ENCODE measurements at places on chromosomes 12 and 14. TPM values are rescaled to one million over a fixed set of nuclear protein-coding genes. Genes with fewer than 3 reads are reported as not detected.

DNA sequence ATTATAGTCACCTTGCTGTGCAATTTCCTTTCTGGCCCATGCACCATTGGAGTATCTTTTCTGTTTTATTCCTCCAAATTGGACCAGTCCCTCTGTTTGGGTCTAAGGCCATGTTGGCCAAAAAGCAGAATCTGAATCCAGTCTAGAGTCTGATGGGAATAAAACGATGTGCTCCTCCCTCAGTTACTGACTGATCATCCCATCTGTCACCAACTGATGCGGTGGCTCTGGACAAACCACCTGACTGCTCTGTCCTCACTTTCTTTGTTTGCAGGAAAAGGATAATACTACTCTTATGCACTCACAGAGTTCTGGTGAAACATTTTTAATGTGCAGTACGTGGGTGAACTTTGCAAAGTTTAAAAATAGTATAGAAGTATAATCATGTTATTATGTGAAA is 120.2 kb upstream of the HIF1A start:
- no peaks in the 10 kb centered on the region for H3K36me3 ChIP-seq
- H3K4me3 ChIP-seq, result no peak overlapping the region
- H3K27me3 ChIP-seq, result peaks cover 7% of the 10 kb centered on the region
- H3K4me1 ChIP-seq, result peaks cover 68% of the 10 kb centered on the region

DNA sequence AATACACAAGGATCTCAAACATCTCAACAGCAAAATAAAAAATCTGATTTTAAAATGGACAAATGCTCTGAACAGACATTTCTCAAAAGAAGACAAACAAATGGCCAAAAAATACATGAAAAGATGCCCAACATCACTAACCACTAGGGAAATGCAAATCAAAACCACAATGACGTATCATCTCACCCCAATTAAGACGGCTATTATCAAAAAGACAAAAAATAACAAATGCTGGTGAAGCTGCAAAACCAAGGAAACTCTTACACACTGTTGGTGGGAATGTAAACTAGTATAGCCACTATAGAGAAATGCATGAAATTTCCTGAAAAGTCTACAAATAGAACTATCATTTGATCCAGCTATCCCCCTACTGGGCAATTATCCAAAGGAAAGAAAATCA is 145.0 kb downstream of the BTG1 start:
- H3K36me3 ChIP-seq, result peaks cover 22% of the 10 kb centered on the region
- H3K27me3 ChIP-seq, result no peaks in the 10 kb centered on the region
- no peak for DNase-seq
- H3K4me1 ChIP-seq, result peaks cover 52% of the 10 kb centered on the region
- H3K4me3 ChIP-seq, result no peak overlapping the region
- no peak overlapping the region for H3K27ac ChIP-seq

DNA sequence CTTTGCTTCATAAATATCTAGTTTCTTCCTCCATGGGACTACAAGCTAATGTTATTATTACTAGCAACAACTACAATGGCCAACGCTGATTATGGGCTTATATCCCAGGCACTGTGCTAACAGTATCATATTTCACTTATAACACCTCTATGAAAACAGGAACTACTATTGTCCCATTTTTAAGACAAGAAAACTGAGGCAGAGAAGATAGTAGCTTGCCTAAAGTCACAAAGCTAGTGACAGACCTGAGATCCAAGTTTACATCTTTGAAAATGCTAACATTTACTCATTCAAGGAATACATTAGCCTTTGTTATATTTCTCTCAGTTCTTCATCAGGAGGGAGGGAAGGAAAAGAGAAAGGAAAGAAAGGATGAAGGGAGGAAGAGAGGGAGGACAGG is 32.8 kb downstream of the GIT2 start:
- H3K27me3 ChIP-seq, result no peaks in the 10 kb centered on the region
- no peak overlapping the region for H3K4me3 ChIP-seq
- peak overlapping the region; percentile 2 for H3K27ac ChIP-seq
- no peak for DNase-seq
- peaks cover 34% of the 10 kb centered on the region for H3K36me3 ChIP-seq

- no peaks in the 10 kb centered on the region for H3K36me3 ChIP-seq
- H3K4me3 ChIP-seq, result no peak overlapping the region
- H3K27me3 ChIP-seq, result peaks cover 5% of the 10 kb centered on the region
- no peaks in the 10 kb centered on the region for H3K4me1 ChIP-seq
- no peak overlapping the region for H3K27ac ChIP-seq
- no peak for DNase-seq
Measured at GRCh38 chr14:37707716-37708115, 112.3 kb downstream of the TTC6 start.

The FOXG1 gene
- total RNA-seq, result not detected

The PRMT5 gene
- total RNA-seq, result 121 TPM

GRCh38 chr12:109701064-109701463 is 12.6 kb upstream of the FAM222A start:
- H3K27me3 ChIP-seq, result peaks cover 2% of the 10 kb centered on the region
- no peaks in the 10 kb centered on the region for H3K36me3 ChIP-seq
- DNase-seq, result no peak
- H3K4me1 ChIP-seq, result no peaks in the 10 kb centered on the region
- no peak overlapping the region for H3K4me3 ChIP-seq
- no peak overlapping the region for H3K27ac ChIP-seq

GRCh38 chr12:66776974-66777373 is 98.1 kb upstream of the GRIP1 start:
- H3K27me3 ChIP-seq, result peaks cover 2% of the 10 kb centered on the region
- peak; percentile 74 for DNase-seq
- H3K4me1 ChIP-seq, result peaks cover 18% of the 10 kb centered on the region
- no peaks in the 10 kb centered on the region for H3K36me3 ChIP-seq
- H3K4me3 ChIP-seq, result no peak overlapping the region

- no peak overlapping the region for H3K4me3 ChIP-seq
- no peak overlapping the region for H3K27ac ChIP-seq
- no peaks in the 10 kb centered on the region for H3K36me3 ChIP-seq
- H3K4me1 ChIP-seq, result peaks cover 9% of the 10 kb centered on the region
- DNase-seq, result no peak
- peaks cover 19% of the 10 kb centered on the region for H3K27me3 ChIP-seq
Measured at GRCh38 chr12:131833896-131834641, 5.9 kb downstream of the MMP17 start.

GRCh38 chr12:85441025-85441424 is 161.0 kb downstream of the ALX1 start:
- H3K36me3 ChIP-seq, result no peaks in the 10 kb centered on the region
- H3K4me1 ChIP-seq, result no peaks in the 10 kb centered on the region
- H3K4me3 ChIP-seq, result no peak overlapping the region

DNA sequence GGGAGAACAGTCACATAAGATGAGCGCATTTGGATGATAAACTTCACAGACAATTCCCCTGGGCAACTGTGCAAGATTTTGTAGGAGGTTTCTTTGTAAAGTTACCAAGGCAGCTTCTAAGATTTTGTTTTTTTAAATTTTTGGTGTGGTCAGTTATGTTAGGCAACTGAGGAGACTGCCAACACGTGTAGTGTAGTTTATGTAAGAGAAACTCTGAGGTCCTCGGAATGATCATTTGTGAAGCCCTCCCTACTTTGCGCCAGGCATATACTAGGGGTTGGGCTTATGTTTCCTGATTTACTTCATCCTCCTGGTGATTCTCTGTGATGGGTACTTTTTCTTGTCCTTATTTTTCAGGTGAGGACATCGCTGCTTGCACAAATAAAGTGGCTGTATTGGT is 433.6 kb downstream of the TMEM132D start:
- DNase-seq, result no peak
- no peaks in the 10 kb centered on the region for H3K27me3 ChIP-seq
- no peak overlapping the region for H3K27ac ChIP-seq
- no peaks in the 10 kb centered on the region for H3K36me3 ChIP-seq

The C14orf39 gene
- not detected for total RNA-seq

The CLEC4A gene
- not detected for total RNA-seq

- no peak for DNase-seq
- H3K27me3 ChIP-seq, result no peaks in the 10 kb centered on the region
- no peaks in the 10 kb centered on the region for H3K4me1 ChIP-seq
Measured at GRCh38 chr12:122862872-122863701, 27.8 kb downstream of the HIP1R start.

- DNase-seq, result no peak
- H3K4me1 ChIP-seq, result peaks cover 10% of the 10 kb centered on the region
- H3K4me3 ChIP-seq, result no peak overlapping the region
- no peaks in the 10 kb centered on the region for H3K27me3 ChIP-seq
Measured at GRCh38 chr12:68306564-68306963, 25.6 kb downstream of the MDM1 start.

DNA sequence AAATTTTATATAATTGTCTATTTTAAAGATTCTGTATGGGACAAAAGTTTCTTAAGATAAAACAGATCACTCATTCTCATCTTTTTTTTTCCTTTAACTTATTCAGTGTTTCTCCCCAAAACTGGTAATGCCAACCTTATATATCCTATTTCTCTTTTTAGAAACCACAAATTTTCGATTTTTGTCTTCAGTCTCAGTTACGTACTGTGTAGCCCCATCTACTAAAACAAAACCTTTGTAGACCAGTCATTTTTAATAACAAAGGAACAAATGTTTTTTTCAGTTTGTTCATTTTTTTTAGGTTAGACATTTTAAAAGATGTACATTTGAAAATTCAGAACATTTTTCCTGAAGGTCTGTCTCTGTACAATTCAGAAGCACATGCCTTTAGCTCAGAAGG is 18.2 kb downstream of the PNMA1 start:
- peaks cover 45% of the 10 kb centered on the region for H3K4me1 ChIP-seq
- no peak for DNase-seq
- H3K36me3 ChIP-seq, result peaks cover 5% of the 10 kb centered on the region
- no peaks in the 10 kb centered on the region for H3K27me3 ChIP-seq

DNA sequence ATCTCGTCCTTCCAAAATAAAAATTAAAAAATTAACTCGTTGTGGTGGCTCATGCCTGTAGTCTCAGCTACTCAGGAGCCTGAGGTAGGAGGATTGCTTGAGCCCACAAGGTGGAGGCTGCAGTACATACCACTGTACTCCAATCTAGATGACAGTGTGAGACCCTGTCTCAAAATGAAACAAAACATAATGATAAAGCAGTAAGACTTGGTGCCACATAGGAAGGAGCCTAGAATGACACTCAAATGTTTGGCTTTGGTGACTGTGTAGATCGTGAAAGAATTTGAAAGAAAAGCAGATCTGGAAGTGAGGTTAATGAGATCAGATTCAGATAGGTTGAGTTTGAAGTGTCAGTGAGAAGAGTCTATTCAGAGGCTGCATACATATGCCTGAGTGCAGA is 150.1 kb upstream of the ATP2B1 start:
- no peak overlapping the region for H3K27ac ChIP-seq
- no peaks in the 10 kb centered on the region for H3K27me3 ChIP-seq
- H3K36me3 ChIP-seq, result no peaks in the 10 kb centered on the region
- peaks cover 76% of the 10 kb centered on the region for H3K4me1 ChIP-seq

The OR6C2 gene
- not detected for total RNA-seq

DNA sequence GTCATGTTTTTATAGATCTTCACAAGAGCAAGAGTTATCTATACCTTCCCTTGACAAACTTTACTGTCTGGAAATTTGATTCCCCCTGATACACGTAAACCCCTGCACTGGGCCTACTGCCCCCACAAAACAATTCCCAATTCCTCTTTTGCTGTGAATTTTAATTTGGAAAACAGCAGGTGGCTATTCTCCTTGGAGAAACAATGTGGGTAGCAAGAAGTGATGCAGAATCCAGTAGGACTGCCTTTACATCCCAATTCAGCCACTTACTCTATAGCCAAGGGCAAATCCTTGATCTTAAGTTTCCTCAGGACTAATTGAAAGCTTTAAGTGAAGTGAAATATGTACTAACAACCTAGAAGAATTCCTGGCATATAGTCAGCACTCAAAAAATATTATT is 129.3 kb downstream of the ACSS3 start:
- H3K27ac ChIP-seq, result no peak overlapping the region
- no peaks in the 10 kb centered on the region for H3K4me1 ChIP-seq
- H3K36me3 ChIP-seq, result no peaks in the 10 kb centered on the region
- no peaks in the 10 kb centered on the region for H3K27me3 ChIP-seq

GRCh38 chr14:61121355-61121787 is 140.3 kb downstream of the SLC38A6 start:
- H3K27ac ChIP-seq, result no peak overlapping the region
- peaks cover 7% of the 10 kb centered on the region for H3K4me1 ChIP-seq
- H3K36me3 ChIP-seq, result no peaks in the 10 kb centered on the region
- no peak for DNase-seq

DNA sequence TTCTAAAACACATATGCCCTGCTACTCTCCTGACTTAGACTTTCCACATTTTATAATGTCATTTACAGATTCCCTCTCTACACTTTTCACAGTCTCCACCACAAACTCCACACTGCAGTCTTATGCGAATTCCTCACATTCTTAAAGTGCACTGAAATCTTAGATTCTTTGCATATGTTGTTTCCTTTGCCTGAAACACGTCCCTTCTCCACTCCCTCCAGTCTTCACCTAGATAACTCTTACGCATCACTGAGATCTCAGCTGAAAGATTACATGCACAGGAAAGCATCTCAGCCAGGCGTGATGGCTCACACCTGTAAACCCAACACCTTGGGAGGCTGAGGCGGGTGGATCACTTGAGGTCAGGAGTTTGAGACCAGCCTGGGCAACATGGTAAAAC is 3.8 kb upstream of the ARHGAP9 start:
- H3K27ac ChIP-seq, result peak overlapping the region; percentile 49
- H3K4me1 ChIP-seq, result peaks cover 47% of the 10 kb centered on the region
- H3K36me3 ChIP-seq, result peaks cover 34% of the 10 kb centered on the region
- no peak overlapping the region for H3K4me3 ChIP-seq
- no peaks in the 10 kb centered on the region for H3K27me3 ChIP-seq

The ENO2 gene
- total RNA-seq, result 317 TPM

The RNASE1 gene
- not detected for total RNA-seq

The PLCZ1 gene
- not detected for total RNA-seq

- H3K27ac ChIP-seq, result peak overlapping the region; percentile 86
- peak; percentile 51 for DNase-seq
- no peaks in the 10 kb centered on the region for H3K27me3 ChIP-seq
- peak overlapping the region; percentile 95 for H3K4me3 ChIP-seq
- H3K36me3 ChIP-seq, result peaks cover 15% of the 10 kb centered on the region
- H3K4me1 ChIP-seq, result peaks cover 47% of the 10 kb centered on the region
Measured at GRCh38 chr12:51082561-51083125, 753 bp downstream of the CSRNP2 start.

- H3K27ac ChIP-seq, result no peak overlapping the region
- peaks cover 6% of the 10 kb centered on the region for H3K27me3 ChIP-seq
- peaks cover 2% of the 10 kb centered on the region for H3K4me1 ChIP-seq
- DNase-seq, result no peak
- no peaks in the 10 kb centered on the region for H3K36me3 ChIP-seq
Measured at GRCh38 chr14:103301512-103302354, 32.3 kb upstream of the EIF5 start.

DNA sequence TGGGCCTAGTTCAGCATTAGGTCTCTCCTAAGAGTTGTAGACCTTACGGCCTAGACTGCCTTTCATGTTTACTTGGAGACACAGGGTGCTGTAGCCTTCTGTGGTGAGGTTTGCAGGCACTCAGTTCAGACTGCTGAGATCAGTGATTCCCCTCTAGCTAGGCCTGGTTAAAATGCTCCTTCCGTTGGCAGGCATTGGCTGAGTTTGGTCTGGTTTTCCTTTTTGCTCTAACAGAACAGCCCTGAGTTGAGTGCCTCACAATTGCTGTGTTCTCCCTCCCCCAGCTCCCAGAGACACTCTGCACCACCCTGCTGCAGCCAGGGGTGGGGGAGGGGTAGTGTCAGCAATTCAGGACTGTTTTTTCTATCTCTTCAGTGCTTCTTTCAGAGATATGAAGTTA is 178.9 kb upstream of the DYRK2 start:
- no peak overlapping the region for H3K27ac ChIP-seq
- peaks cover 3% of the 10 kb centered on the region for H3K36me3 ChIP-seq
- DNase-seq, result no peak
- no peaks in the 10 kb centered on the region for H3K27me3 ChIP-seq
- H3K4me1 ChIP-seq, result peaks cover 4% of the 10 kb centered on the region
- H3K4me3 ChIP-seq, result no peak overlapping the region

The RGS6 gene
- total RNA-seq, result 0.57 TPM

The TUNAR gene
- total RNA-seq, result not detected

All from activated CD4-positive, alpha-beta T cell treated with anti-CD3 and anti-CD28 coated beads for 36 hours (primary cell).